Pulmonary artery endothelial cell (primary cell): ENCODE measurements at places on chromosomes 7 and 10.

GRCh38 chr7:106589198-106589879, 71.6 kb downstream of the CCDC71L start:
- no peak for DNase-seq

- DNase-seq = no peak
Observed at GRCh38 chr10:100024748-100025147, 15.0 kb upstream of the DNMBP start.

DNA sequence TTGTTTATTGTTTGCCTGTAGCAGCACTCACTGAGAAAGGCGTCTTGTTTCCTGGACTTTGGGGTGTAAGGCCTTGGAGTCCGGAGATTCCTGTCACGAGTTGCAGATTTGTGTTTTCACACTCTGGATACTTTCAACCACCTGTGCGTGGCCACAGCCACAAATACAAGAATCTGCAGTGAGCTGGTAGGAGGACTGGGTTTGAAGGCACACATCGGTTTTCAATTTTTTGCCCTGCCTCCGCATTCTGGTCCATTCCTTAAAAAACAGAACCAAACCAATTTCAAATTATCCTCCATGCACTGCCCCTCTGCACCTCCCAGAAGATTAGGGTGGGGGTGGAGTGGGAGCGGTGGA, 619 bp downstream of the EXOC4 start:
- DNase-seq = no peak

DNA sequence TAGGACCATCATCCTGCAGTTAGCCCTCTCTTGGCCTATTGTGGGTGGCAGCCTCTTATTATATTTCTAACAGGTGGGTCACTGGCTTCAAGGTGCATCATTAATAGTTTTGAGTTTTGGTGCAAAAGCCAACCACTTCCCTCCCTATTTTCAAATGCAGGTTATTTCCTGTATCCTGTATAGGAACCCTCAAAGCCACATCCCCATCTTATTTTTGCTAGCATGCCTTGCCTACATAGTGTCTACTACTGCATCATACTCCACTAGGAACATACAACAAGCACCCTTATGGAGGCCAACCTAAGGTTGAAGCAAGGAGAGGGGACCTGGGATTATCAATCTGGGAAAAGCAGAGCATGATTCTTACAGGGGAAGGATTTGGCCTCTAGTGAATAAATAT, 264.4 kb downstream of the BBS9 start:
- DNase-seq = no peak

- no peak for DNase-seq
Observed at GRCh38 chr10:133378251-133379096, 588 bp upstream of the PAOX start.

DNA sequence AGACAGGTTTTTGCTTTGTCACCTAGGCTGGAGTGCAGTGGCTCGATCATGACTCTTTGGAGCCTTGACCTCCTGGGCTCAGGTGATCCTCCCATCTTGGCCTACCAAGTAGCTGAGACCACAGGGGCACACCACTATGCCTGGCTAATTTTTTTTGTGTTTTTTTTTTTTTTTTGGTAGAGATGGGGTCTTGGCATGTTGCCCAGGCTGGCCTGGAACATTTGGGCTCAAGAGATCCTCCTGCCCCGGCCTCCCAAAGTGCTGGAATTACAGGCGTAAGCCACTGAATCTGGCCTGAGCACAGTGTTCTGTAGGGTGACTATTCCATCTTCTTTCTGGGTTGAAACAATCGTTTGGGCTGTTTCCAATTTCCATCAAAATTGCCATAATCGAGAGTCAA, 1.5 kb upstream of the MUC3A start:
- DNase-seq = no peak

DNA sequence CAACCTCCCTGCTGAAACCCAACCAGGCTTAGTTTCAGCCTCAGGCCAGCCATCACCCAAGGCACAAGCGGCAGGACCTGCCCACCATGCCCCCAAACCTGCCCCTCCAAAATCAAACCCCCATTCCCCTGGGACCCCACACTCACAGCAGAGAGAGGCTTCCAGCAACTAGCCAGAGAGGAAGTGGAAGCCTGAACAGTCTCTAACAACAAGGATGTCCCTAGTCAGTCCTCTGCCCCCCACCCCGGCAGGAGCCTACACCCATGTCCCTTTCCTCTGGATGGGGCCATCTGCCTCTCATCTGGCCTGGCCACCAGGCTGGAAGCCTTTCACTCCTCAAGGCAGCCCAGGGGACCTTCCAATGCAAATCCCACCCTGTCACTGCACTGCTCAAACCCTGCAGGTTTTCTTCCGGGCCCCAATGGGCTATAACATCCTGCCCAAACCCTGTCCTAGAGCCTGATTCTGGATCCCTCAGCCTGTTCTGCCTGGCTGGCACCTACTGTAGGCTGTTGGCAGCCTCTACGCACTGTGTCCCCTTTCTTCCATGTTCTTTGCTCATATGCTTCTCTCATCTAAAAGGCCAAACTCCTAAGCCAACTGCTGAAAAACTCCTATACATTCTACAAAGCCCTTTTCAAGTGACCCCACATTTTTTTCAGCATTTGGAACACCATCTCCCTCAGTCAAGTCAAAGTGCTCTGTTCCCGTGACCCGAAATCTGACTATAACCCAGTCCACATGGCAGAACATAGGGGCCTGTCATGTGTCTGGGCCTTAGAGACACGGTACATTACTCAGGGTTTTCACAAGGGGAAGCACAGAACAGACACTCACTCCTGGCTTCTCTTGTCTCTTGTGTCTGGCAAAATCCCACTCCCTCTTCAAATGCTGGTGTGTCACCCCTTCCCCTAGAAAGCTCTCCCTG, 253.3 kb downstream of the TNS3 start:
- no peak for DNase-seq

GRCh38 chr10:60978287-60979115, 34.5 kb upstream of the RHOBTB1 start:
- no peak for DNase-seq

GRCh38 chr7:139648941-139649425, 125.5 kb downstream of the CLEC2L start:
- peak; percentile 13 for DNase-seq

DNA sequence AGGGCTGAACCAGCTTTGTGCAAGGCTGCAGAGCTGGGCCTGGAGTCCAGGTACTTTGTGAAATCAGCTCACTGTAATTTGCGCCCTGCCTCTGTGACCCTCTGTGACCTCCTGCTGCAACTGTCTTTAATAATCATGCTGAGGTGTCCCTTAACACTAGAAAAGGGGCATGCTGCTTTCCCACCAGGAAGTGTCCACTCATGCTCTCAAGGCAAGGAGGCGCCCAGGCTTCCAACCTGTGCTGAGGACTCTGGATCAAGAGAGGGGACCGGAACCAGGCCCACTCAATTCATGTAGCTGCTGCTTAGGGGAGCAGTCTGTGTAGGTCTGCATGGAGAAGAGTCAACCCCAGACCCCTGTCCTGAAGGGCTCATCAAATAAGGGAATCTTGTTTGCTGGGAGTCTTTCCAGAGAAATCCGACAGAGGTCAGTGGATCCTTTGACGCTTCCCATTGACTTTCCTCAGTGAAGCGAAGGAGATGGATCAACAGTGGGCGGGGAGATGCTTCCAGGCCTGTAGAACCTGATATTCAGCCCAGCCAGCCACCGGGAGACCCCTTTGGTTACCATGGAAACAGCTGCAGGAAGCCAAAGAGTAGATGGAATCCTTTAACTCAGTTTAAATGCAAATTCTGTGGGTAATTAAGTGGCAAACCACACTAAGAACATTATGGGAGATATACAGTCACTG, 945.9 kb downstream of the GRID1 start:
- DNase-seq = no peak

- DNase-seq = no peak
Observed at GRCh38 chr10:11646450-11646849, 35.0 kb upstream of the USP6NL start.
